ENCODE measurements at places on chromosomes 3 and 15. TPM values are rescaled to one million over a fixed set of nuclear protein-coding genes. Genes with fewer than 3 reads are reported as not detected.

The LRRC34 gene
- 0.39 TPM for total RNA-seq

The ARMC8 gene
- 40.7 TPM for total RNA-seq

The TP53BP1 gene
- 32.0 TPM for total RNA-seq

The DNAH12 gene
- 0.17 TPM for total RNA-seq

The RBP2 gene
- 0.67 TPM for total RNA-seq

The TGM4 gene
- not detected for total RNA-seq

The PLSCR4 gene
- 47.0 TPM for total RNA-seq

The HRH1 gene
- 7.9 TPM for total RNA-seq

The CTXN2 gene
- not detected for total RNA-seq

The TRANK1 gene
- 144 TPM for total RNA-seq

The CCR9 gene
- total RNA-seq = 0.12 TPM

The DCP1A gene
- total RNA-seq = 17.5 TPM

The EMC7 gene
- total RNA-seq = 67.4 TPM

The CALML4 gene
- total RNA-seq = 124 TPM

The CNTN6 gene
- not detected for total RNA-seq

Measured in left colon (tissue), 2 donors.